Melanocyte of skin (primary cell): ENCODE measurements at places on chromosomes 7 and 10. TPM values are rescaled to one million over a fixed set of nuclear protein-coding genes. Genes with fewer than 3 reads are reported as not detected.

The AKR1B15 gene
- total RNA-seq, result not detected in 2 replicates

The C10orf62 gene
- not detected in 2 replicates for total RNA-seq

The GHRHR gene
- not detected in 2 replicates for total RNA-seq

The MALSU1 gene
- 84.3 and 92.7 TPM in 2 replicates for total RNA-seq

The TAS2R41 gene
- not detected in 2 replicates for total RNA-seq

The PNLIPRP3 gene
- total RNA-seq, result 0.67 and 0.77 TPM in 2 replicates

The WIPF3 gene
- total RNA-seq, result under 0.01 and 0.36 TPM in 2 replicates

The TCAF2 gene
- 0.15 and 0.33 TPM in 2 replicates for total RNA-seq

The GPER1 gene
- 1.8 and 2.4 TPM in 2 replicates for total RNA-seq

The SKIDA1 gene
- total RNA-seq, result under 0.01 and 0.34 TPM in 2 replicates

The TWNK gene
- total RNA-seq, result 3.4 and 7.6 TPM in 2 replicates

The TFPI2 gene
- total RNA-seq, result 3.4 and 7.3 TPM in 2 replicates

The GSTO2 gene
- total RNA-seq, result 1.7 and 2.5 TPM in 2 replicates
